GM23338 (cell line): ENCODE measurements at places on chromosomes 1 and 21. TPM values are rescaled to one million over a fixed set of nuclear protein-coding genes. Genes with fewer than 3 reads are reported as not detected.

DNA sequence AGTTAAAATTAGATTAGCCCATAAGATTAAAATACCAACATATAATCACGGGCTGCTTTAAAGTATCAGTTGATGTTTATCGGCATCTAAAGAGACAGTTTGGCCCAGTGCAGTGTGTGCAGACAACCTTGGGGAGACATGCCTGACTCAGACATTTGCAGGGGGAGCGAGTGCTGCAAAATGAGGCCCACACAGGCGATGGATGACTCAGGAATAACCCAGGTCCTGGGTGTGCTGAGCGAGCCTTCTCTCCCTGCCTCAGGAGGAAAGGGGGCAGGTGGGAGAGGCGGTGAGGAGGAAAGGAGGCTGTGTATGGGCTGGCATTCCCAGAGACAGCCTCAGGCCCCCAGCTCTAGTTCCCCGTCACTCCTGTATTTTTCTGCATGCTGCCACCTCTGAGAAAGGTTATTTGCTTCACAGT is 9.0 kb downstream of the SLC9A1 start:
- DNase-seq = no peak

DNA sequence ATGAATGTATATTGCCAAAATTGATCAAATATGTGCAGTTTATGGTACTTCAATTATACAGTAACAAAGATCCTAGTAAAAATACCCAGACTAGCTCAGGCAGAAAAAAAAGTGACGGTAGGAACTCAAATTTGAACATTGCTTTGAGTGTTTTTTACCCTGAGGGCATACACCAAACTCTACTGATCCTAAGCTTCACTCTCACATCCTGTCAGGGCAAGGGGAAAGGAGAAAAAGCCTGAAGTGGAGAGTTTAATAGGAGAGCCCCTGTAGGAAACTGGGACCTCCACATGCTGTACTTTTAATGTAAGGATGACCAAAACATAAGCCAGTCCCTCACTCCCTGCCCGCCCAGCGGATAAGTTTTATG is 59.8 kb upstream of the GNG12 start:
- peak; percentile 15 for DNase-seq

DNA sequence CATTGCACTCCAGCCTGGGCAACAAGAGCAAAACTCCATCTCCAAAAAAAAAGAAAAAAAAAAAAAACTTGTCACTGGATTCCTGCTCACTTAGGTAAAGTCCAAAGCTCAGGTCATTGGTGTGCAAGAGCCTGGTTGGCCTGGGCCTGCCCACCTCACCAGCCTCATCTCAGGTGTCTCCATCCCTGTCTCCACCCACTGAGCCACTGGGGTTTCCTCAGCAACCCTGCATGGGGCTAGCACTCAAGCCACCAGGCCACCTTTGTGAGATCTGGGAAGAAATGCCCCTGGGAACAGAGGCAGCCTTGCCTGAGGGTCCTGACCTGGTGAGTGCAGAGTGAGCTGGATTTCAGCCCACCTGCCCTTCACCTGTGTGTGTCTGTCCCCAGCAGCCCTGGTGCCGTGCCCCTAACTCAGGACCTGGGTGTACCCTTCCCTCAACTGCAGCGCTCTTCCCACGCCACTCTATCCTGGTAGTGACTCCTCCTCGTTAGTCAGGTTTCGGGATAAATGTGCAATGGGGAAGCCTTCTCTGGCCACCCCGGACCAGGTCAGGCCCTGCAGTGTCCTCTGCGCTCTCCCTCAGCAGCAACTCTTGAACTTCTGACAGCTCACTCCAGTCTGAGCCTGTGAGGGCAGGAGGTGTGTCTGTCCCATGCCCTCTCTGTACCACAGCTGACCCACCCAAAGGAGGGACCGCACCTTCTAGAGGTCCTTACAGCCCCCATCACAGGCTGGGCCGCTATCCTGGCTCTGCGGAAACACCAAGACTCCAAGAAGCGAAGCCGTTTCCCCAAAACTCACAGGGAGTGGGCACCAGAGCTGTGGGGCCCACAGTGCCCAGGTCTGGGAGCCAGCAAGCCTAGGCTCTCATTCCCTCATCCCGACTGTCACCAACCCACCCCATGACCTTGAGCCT is 3.3 kb downstream of the PDZK1IP1 start:
- no peak for DNase-seq

The MX2 gene
- polyA plus RNA-seq = 5.4 and 6.1 TPM in 2 replicates

- no peak for DNase-seq
Observed at GRCh38 chr21:33761441-33762036, 119.2 kb downstream of the ITSN1 start.

The CERS2 gene
- 75.1 and 83.3 TPM in 2 replicates for polyA plus RNA-seq

The PACC1 gene
- 17.1 and 18.8 TPM in 2 replicates for polyA plus RNA-seq

DNA sequence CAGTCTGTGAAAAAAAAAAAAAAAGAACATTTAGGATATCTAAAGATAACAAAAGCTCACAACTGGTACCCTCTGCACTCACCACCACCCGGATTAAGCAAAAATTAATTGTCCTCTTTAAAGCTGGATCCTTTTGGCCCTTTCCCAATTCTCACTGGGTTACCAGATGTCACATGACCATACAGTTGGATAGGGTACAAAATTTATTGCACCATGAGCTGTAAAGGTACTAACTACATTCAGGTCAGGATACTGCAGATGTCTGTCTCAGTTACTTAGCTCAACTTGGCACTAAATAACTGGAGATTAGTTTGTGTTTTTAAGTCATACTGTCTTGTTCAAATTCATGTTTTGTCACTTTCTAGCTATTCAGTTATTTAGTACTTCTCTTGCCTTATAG is 96.3 kb downstream of the GPATCH2 start:
- DNase-seq = no peak

GRCh38 chr1:152018537-152018936 is 18.3 kb downstream of the S100A11 start:
- DNase-seq = peak; percentile 77

GRCh38 chr1:73205294-73205973 is 923.1 kb upstream of the NEGR1 start:
- peak; percentile 44 for DNase-seq

GRCh38 chr1:67761091-67761490 is 72.2 kb downstream of the GNG12 start:
- DNase-seq = no peak

The PRKAA2 gene
- polyA plus RNA-seq = 3.0 and 3.1 TPM in 2 replicates

DNA sequence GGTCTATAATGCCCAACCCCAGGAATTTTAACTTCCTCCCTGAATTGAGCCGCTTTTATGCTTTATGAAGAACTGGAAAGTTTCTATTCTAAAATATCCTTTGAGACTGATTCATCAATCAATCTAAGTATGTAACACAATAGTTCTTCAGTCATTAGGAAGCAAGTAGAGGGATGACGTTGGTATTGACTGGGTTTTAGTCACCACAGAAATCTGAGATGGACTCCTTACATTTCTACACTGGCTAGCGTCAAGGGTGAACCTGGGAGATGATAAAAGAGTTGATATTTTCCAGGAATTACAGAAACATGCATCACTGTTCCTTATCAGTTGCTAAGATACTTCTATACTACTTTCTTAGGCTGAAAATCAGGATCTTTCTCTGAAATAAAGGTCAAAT is 308.0 kb downstream of the HMCN1 start:
- no peak for DNase-seq

DNA sequence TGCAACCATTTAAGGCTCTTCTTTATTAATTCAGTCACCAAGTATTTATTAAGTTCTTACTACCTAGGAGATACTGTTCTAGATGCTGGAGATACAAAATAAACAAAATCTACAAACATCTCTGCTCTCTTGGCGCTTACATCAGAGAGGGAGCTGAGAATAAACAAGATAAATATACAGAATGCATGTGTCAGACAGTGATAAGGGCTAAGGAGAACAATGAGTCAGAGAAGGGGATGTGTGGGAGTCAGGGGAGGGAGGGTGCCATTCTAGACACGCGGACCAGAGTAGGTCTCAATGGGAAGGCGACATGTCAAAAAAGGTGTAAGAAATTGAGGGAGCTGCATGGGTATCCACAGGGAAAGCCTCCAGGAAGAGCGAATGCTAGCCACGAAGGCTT is 393.2 kb downstream of the RWDD3 start:
- DNase-seq = no peak

The NUDT17 gene
- 2.8 and 5.7 TPM in 2 replicates for polyA plus RNA-seq

DNA sequence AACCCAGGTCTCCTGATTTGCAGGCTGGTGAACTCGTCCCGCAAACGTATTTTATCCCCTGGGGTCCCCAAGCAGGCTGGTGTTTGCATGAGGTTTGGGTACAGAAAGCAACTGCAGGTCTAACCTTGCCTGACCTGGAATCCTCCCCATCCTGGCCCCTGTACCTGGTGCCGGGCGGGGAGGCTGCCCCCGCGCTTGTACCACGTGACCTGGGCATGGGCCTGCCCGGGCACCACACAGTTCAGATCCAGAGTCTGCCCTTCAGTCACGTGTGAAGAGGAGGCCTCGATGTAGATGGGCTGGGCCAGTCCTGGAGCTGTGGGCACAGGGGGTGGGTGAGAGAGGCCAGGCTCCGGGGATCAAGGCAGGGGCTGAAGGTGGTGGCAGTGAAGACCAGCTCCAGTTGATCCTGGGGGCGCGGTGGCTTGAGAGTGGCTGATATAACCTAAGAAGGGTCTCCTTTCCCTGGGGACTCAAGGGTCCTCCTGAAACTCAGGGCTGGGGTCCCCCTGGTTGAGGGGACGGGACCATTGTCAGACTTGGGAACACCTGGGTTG is 30.6 kb downstream of the LDLRAD2 start:
- DNase-seq = no peak

- DNase-seq = peak; percentile 48
Observed at GRCh38 chr1:97567000-97567749, 353.7 kb downstream of the DPYD start.

- no peak for DNase-seq
Observed at GRCh38 chr1:19307794-19308508, 4.0 kb downstream of the AKR7A2 start.

- DNase-seq = no peak
Observed at GRCh38 chr21:30234643-30235042, 18.7 kb upstream of the CLDN8 start.

- DNase-seq = no peak
Observed at GRCh38 chr1:168408884-168409283, 128.2 kb downstream of the TBX19 start.

DNA sequence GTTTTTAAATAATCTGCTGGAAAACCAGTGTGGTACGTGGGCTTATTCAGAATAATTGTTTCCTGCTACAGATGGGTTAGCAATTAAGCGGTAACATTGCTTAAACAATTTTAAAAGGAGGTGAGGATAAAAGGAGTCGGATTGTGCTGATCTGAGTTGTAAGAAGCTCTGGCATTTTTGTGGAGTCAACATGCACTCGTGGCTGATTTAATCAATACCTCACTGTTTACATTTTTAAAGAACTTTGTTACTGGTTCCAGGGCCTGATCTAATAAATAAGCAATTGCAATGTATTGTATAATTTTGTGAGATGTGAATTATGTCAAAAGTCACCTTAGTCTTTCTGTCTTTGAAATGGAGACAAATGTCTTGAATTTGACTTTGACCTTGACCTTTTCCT is 474.0 kb downstream of the SETD4 start:
- DNase-seq = no peak

DNA sequence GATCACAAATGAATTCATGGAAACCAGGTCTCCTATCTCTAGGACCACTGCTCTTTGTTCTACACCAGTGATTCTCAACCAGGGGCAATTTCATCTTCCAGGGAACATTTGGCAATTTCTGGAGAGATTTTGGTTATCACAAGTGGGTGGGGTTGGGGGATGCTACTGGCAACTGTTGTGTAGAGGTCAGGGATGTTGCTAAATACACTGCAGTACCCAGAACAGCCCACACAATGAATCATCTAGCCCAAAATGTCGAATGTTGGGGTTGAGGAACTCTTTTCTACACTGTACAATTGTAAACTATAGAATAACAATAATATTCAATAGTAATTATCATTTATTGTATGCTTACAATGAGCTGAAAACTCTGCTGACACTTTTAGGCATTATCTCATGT is 55.7 kb upstream of the UBE2U start:
- no peak for DNase-seq

The LCE1D gene
- not detected in 2 replicates for polyA plus RNA-seq
